MG63 (cell line): ENCODE measurements at places on chromosomes 11 and 22. TPM values are rescaled to one million over a fixed set of nuclear protein-coding genes. Genes with fewer than 3 reads are reported as not detected.

Gene TPBGL
- total RNA-seq: not detected in 2 replicates

Gene ALDH3B1
- total RNA-seq: 7.5 and 14.0 TPM in 2 replicates

Gene TRIM3
- total RNA-seq: 12.8 and 19.8 TPM in 2 replicates

DNA sequence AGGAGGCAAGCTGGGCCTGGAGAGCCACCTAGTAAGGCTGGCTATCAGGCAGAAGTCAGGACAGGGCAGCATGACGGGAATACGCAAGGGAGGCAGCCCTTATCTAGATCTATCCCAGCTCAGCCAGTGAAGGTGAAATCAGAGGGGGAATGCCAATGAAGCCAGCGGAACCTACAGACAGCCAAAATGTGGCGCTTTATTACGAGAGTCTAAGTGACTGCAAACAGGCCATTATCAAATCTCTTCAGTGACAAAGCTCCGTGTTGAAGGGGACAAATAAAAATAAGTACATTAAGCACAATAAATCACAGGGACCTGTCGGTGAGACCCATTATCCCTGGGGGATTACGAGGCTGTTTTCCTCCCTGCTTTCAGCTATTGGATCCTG, 22.8 kb downstream of the LARGE1 start:
- no peak for DNase-seq

Gene OSBP2
- total RNA-seq: 2.4 and 9.3 TPM in 2 replicates

DNA sequence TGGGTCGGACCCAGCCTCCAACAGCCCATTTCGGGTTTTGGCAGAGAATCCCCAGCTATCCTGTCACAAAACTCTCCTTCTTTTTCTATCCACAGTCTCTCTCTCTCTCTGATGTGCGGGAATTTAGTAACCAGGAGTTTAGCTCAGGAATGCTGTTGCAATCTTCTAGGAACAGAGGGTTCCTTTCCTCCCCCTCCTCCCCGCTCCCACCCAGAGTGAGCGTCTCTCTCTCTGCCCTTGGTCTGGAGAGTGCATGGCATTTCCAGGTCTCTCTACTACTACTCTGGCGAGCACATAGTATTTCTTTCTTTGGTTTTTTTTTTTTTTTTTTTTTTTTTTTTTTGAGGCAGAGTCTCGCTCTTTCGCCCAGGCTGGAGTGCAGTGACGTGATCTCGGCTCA, 17.7 kb downstream of the APIP start:
- DNase-seq: no peak

Gene APOBEC3H
- not detected in 2 replicates for total RNA-seq

Gene BBOX1
- not detected in 2 replicates for total RNA-seq

Gene C11orf91
- total RNA-seq: not detected in 2 replicates

Gene APOL4
- not detected in 2 replicates for total RNA-seq

GRCh38 chr11:64869571-64870175, 8.7 kb downstream of the EHD1 start:
- no peak for DNase-seq

Gene C11orf87
- total RNA-seq: not detected in 2 replicates
